Activated T-helper 9 cell treated with anti-CD3 and anti-CD28 coated beads, Interleukin-2, amount 50 U/mL, for 16 hours (primary cell): ENCODE measurements at places on chromosomes 12 and 14.

- DNase-seq = no peak
These were observed 97.9 kb upstream of the ATF1 start for GRCh38 chr12:50666023-50666422.

- DNase-seq = no peak
These were observed 125.7 kb downstream of the PHLDA1 start for GRCh38 chr12:75905922-75906321.

- DNase-seq = no peak
These were observed 334.3 kb downstream of the AACS start for GRCh38 chr12:125399489-125399888.

- DNase-seq = no peak
These were observed 55.1 kb upstream of the CMKLR1 start for GRCh38 chr12:108394196-108394595.

- no peak for DNase-seq
These were observed 136.4 kb upstream of the LGR5 start for GRCh38 chr12:71303199-71303598.

DNA sequence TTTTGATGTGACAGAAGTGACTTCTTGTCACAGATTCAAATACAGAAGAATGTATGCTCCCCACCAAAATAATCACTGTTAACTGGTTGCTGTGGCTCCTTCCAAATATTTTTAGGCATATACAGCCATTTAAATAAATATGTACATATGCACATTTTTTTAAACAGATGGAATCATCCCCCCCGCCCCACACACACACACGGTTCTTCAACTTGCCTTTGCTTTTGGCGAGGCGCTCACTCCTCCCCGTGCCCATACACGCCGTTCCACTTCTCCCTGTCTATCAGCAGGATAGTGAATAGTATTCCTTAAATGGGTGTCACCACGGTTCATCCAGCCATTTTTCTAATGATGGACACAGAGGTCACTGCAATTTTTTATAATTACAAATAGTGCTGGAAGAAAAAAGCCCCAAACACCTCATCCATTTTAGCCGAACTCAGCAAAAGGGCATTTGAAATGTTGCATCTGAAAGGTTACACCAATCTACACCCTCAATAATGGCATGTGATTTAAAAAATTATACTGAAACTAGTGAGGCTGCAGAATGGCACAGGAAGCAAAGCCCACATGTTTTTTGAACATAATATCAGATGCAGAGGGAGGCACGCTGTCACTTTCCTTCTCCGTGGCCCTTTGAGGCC, 39.2 kb upstream of the MEG3 start:
- no peak for DNase-seq

- no peak for DNase-seq
These were observed 418 bp downstream of the AMN1 start for GRCh38 chr12:31728289-31728916.
